T47D (cell line): ENCODE measurements at places on chromosomes 1 and 21.

- peak; percentile 70 for DNase-seq
Measured at GRCh38 chr1:180178511-180179161, 24.0 kb downstream of the QSOX1 start.

- no peak for DNase-seq
Measured at GRCh38 chr21:20108016-20108415, 890.2 kb upstream of the NCAM2 start.

DNA sequence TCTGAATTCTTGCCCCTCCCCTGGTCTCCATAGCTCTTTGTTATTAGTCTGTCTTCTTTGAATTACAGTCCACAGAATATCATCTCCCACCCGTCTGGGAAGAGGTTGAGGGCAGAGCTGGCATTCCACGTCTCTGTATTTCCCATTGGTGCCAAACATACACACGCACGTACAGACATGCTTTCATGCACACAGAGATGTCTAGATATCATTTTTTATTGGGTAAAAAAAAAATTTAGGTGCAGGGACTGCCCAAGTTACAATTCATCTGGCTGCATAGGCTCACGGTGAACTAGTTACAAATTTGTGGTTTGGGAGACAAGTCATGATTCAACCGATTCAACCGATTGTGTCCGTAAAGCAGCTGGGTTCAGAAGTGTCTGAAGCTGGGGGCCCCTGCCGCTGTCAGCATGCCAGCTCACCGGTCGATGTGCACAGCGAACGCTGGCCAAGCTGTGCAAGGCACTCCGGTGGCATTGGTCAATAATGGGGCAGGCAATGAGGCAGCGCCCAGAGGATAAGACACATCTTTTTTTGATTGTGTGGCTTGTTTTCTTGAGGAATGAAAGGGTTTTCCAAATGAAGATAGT is 73.7 kb downstream of the KCNN3 start:
- DNase-seq = no peak

DNA sequence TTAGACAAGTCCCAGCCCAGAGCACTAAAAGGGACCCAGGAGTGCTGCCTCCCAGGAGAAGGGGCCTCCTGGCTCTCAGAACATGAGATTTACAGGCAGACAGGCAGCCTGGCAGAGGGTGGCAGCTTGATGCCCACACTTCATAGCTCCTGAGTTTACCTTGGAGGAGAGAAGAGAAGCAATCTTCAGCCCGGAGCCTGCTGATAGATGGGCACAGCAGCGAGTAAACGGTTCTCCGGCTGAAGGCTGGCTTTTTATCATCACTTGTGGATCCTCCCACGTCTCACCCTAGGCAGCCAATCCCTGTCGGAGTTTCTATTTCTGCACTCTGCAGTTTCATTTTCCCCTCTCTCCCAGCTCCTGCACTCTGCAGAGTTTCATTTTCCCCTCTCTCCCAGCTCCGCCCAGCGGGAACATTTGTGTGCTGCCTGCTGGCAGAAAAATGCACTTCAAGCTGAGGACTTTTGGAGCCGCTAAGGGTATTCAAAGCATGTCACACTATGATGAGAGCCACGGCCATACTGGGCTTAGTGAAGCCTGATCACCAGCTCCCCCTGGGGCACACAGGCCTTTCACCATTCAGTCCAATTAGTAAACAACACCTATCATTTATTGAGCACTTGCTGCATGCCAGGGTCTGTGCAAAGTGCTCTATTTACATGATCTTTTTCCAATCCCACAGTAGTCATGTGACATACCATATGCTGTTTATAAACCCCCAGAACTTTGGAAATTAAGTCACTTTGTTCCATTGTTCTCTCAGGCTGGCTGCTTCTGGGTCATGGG is at the start of gene IFI6:
IFI6 (minus strand) TSS at position 229 of the 786 bp plus-strand sequence. CDS start 2,878 bp downstream, outside the sequence.
- peak; percentile 85 for DNase-seq

DNA sequence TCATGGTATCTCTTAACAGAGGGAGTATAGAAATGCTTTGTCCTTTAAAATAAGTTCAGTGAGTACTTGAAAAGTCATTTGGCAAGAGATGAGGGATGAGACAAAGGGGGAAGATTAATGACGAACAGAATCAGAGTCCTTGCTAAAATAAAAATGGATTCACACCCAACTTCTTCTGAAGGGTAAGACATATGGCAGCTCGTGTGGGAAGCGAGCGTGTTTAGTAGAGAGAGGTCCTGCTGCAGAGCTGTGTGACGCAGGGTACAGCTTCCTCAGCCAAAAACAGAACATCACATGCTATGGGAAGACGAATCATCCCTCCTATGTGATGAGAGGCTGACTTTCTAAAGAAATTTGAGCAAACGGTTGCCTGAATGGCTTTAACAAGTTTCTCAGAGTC is 158.5 kb upstream of the LMO4 start:
- no peak for DNase-seq

DNA sequence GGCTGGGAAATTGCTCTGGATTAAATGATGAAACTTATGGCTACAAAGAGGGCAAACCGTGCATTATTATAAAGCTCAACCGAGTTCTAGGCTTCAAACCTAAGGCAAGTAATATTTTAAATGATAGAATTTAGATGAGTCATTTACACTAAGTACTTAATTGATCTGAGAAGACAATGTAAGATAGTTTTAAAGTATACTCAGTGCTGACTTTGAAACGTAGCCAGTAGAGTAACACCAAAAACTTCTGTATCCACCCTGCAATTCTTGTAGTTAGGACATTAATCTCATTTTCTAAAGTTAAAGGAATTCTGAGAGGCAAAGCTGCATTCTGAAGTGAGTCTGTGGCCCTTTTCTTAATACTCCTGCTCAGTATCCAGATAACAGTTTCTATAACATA is 20.8 kb downstream of the ATP1B1 start:
- DNase-seq = no peak

DNA sequence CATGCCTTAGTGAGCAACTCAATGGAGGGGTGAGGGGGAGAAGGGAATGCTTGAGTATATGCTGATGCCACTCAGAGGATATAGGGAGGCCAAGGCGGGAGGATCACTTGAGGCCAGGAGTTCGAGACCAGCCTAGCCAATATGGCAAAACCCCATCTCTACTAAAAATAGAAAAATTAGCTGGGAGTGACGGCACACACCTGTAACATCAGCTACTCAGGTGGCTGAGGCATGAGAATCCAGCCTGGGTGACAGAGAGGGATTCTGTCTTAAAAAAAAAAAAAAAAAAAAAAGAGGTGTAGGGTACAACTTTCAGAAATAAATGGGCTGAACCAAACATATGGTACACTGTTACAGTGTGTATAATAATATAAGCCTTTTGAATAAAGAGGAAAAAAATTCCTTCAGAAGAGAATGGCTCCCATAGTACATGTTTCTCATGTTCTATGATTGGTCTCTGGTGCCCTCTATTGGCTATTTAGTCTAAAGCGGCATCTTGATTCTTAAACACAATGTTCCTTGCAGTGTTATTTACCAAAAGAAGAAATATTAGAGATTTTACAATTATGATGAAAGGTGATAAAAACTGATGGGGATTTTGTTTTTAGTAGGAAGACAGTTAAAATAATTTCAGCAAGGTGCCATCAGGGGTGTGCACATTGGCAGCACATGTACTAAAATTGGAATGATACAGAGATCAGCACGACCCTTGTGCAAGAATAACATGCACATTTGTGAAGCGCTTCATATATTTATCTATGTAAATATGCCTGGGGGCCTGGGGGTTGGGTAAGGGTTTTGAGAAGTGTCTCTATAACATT is 109.8 kb downstream of the PATJ start:
- no peak for DNase-seq

DNA sequence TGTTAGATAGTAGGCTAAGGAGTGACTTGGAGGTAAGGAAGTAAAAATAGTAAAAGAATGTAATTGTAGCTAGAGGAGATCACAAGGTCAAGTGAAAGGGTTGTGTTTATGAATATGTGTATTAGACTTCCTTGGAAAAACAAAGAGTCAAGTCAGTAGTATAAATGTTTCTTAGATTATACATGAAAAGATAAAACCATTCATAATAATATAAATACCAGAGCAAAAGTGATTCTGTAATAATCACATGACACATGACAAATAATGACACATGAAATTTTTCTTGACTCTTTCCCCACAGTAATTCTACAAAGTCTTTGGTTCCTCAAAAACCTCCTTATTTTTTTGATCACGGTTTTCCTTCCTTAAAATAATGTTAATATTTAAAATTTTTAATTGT is 56.4 kb downstream of the IVNS1ABP start:
- DNase-seq = no peak

- no peak for DNase-seq
Measured at GRCh38 chr1:110420874-110421793, 13.6 kb upstream of the LAMTOR5 start.

DNA sequence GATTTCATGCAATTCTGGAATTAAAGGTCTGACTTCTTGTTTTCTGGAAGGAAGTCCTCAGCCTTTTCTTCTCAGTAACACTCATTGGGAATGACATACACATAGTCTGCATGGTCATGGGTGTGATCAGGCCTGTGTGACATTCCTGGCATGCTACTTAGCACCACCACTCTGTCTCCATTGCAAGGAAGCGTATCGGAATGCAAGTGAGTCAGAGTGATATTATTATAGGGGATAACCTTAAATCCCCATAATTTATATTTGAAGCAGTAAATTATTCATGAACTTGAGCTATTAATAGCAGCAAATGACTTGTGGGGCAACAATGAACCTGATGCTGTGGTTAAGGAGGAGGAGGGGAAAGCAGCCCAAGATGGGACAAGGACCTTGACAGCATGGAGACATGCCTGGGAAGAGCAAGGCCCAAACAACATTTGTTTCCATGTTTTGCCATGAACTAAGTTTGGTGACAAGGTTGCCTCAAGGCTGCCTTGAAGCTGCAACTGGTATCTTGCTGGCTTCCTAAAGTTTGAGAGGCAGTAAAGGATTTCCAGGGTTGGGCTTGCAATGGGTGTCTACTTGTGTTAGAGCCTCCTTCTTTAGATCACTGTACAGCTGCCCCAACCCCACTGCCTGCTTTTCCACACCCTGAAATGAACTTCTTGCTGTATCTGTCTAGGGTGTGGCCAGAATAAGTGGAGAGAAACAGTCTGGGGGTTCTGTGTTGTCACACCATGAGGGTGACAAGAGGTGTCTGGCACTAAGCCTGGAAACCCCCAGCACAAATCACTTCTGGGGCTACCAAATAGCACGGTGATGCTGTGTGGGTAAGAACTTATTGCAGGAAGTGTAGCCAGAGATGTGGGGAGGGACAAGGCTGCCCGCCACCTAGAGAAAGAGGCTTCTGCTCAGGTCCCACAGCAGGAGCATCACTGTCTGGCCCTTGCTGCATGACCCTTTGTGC is 4.6 kb downstream of the MAB21L3 start:
- no peak for DNase-seq

- no peak for DNase-seq
Measured at GRCh38 chr1:156122086-156122485, 7.6 kb downstream of the LMNA start.

DNA sequence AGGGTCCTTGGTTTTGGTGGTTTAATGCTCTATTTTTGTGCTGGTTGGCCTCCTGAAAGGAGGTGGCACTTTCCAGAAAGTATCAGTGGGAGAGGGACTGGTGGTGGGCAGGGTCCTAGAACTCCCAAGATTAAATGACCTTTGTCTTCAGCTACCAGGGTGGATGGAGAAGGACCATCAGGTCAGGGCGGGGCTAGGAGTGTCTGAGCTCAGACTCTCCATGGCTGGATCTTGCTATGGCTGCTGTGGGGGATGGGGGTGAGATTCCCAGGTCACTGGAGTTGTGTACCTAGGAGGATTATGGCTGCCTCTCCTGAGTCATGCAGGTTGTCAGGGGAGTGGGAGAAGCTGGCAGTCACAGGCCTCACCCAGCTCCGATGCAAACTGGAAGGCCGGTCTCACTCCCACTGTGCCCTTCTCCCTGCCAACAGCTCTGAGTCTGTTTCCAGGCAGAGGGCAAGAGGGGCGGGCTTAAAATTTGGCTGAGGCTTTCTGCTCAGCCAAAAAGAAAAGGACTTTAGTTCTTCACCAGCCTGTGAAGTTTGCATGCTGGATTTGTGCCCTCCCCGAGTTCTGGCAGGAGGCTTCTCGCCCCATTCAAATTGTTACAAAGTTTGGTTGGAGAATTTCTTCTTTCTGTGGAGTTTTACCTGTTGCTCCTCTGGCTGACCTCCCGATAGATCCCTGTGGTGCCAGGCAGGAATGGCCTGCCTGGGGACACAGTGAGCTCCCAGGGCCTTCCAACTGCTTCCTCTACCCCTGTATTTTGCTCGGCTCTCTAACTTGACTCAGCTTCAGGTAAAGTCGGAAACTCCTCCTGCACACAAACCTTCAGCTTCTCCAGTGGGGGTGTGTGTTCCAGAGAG is 13.1 kb upstream of the KYAT3 start:
- DNase-seq = no peak

DNA sequence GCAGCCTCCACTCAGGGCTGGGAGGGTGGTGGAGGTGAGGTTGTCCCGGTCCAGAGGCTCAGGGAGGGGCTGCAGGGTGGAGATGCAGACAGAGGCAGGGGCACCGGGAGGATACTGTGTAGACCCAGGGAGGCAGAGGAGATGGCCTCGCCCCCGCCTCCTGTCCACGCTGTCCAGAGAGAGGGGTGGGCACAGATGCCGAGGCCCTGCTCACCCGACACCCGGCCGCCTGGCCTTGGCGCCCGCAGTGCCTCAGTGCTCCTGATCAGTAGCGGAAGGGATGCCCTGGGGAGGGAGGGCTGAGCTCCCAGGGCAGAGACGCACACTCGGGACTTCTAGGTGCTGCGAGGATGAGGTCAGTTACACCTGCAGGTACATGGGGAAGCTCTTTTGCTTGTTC is 102.7 kb upstream of the TTC34 start:
- no peak for DNase-seq

DNA sequence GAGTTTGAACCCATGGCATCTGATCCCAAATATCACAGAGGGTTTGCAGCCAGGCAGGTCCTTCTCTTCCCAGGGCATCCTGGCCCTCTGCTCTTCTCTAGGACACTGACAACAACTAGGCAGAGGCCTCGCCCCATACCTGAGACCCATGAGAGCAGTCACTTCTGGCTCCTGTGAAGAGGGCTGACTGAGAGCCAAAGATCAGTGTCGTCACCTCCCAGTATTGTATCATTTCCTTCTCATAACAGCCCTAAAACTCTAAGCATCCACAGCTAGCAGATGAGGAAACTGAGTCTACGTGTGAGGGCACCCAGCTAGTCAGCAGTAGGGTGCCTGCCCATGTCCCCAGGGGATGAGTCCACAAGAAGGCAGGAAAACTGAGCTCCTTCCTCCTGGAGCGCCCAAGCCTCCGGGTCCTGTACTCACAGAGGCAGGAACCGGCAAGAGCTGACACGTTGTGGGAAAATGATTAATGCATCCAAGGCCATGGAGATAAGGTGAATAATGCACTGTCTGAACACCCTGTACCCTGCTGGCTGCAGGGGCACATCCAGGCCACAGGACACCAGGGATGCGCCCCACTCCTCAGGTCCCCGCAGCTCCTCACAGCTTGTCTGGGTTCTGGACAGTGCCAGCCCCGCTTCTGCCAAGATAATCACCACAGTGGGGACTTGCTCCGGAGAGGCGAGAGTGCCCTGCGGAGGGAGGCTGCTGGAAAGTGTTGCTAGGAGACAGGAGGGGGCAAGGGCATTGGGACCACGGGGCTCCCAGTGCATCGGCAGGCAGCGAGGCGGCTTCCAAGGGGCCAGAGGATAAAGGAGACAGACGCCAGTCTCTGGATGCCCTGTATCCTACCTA is 340.0 kb downstream of the NPHP4 start:
- no peak for DNase-seq

- no peak for DNase-seq
Measured at GRCh38 chr1:88289401-88290102, 394.5 kb upstream of the PKN2 start.
